ENCODE measurements at places on chromosomes 1 and 21.

GRCh38 chr1:56156971-56157876 lies 422.1 kb downstream of the PLPP3 start:
- no peak for DNase-seq

- DNase-seq: no peak
These were observed 12.5 kb upstream of the MYOC start for GRCh38 chr1:171664976-171665375.

DNA sequence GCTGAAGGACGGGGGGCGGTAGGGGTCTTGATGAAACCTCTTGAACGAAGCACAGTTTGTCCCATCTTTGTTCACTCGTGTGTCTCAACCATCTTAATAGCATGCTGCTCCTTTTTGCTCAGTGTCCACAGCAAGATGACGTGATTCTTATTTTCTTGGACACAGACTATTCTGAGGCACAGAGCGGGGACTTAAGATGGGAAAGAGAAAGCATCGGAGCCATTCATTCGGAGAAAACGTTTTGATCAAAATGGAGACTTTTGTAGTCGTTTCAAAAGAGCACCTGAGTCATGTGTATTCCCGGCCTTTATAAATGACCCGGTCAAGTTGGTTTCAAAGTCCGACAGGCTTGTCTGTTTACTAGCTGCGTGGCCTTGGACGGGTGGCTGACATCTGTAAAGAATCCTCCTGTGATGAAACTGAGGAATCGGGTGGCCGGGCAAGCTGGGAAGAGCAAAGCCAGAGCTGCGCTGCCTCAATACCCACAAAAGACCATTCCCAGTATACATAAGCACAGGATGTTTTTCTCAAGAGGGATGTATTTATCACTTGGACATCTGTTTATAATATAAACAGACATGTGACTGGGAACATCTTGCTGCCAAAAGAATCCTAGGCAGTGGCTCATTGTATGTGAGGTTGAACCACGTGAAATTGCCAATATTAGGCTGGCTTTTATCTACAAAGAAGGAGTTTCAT lies 18.5 kb downstream of the ETS2 start:
- DNase-seq: no peak

DNA sequence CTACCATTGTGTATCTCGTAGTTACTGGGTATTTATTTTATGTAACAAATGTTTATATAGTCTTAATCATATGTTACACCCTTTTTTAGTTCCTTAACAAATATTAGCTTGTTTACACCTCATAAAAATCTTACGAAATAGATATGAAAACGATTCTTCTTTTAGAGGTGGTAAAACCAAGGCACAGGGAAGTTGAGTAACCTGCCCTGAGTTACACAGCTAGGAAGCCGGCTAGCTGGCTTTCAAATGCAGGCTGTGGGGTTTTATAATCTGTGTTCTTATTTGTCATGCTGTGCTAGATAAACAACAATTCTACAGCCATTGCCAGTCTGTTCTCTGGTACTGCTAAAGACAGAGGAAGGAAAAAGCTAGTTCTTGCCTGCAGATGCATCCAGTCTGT lies 109.6 kb downstream of the NOS1AP start:
- no peak for DNase-seq

GRCh38 chr1:112882271-112882744 lies 73.7 kb downstream of the SLC16A1 start:
- no peak for DNase-seq

- DNase-seq: no peak
These were observed 115.1 kb downstream of the KCTD3 start for GRCh38 chr1:215682232-215682631.

DNA sequence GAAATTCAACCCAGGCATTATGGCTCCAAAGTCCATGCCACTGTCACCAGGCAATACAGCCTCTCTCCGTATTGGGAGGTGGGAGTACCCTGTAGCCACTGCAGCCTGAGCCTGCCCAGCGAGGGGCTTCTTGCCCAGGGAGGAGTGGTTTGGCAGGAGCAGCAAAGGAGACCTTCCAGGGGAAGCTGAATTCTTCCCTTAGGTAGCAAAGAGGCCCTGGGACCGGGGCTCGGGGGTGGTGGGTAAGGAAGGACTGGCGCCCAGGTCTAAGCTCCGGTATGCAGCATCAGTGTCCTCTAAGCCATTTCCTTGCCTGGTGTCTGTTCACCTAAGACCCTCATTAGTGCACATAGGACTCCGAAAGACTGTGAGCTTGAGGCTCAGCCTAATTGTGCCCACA lies 17.0 kb downstream of the TNNT2 start:
- no peak for DNase-seq

- no peak for DNase-seq
These were observed 1144.1 kb upstream of the ADGRL2 start for GRCh38 chr1:80656641-80657040.

- no peak for DNase-seq
These were observed 37.2 kb downstream of the SLC37A1 start for GRCh38 chr21:42550817-42551216.

DNA sequence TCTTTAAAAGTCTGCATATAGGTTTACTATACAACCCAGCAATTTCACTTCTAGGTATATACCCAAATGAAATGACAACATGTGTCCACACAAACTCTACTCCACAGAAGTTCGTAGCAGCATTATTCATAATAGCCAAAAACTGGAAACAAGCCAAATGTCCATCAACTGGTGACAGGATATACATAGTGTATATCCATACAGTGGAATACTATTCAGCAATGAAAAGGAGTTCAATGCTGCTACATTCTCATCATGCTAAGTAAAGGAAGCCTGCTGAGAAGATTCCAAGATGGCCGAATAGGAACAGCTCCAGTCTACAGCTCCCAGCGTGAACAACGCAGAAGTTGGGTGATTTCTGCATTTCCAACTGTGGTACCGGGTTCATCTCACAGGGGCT lies 200.6 kb downstream of the PATJ start:
- no peak for DNase-seq

GRCh38 chr1:201740086-201740541 lies 88.8 kb upstream of the IPO9 start:
- DNase-seq: no peak

DNA sequence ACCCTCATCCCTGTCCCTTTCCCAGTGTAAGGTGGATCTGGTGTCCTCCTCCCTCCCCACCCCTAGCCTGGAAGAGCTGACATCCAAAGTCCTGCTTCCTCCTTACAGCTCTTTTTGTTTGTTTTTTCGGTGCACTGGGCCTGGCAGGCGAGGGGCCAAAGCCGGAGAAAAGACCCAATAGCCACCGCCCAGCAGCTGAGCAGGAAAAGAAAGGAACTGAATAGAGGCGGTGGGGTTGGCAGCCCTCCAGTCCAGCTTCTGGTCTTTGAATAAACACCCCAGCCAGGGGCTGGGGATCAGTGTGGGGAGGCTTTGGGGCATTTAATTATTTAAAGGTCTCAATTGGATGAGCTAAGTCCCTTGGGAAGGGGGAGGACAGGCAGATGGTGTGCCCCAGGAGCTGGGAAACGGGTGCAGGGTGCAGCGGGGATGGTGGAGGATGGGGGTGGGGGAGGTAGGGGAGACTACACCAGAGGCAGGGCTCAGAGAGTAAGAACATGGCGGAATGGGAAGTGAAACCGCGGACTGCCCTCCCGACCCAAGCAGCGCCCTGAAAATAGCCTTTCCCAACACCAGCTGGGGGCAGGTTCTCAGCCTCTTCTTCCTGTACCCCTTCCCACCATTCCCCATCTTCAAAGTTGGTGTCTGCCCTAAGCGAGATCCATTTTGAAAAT lies 20.2 kb downstream of the BTG2 start:
- no peak for DNase-seq
